ENCODE measurements at places on chromosomes 3 and 15.

DNA sequence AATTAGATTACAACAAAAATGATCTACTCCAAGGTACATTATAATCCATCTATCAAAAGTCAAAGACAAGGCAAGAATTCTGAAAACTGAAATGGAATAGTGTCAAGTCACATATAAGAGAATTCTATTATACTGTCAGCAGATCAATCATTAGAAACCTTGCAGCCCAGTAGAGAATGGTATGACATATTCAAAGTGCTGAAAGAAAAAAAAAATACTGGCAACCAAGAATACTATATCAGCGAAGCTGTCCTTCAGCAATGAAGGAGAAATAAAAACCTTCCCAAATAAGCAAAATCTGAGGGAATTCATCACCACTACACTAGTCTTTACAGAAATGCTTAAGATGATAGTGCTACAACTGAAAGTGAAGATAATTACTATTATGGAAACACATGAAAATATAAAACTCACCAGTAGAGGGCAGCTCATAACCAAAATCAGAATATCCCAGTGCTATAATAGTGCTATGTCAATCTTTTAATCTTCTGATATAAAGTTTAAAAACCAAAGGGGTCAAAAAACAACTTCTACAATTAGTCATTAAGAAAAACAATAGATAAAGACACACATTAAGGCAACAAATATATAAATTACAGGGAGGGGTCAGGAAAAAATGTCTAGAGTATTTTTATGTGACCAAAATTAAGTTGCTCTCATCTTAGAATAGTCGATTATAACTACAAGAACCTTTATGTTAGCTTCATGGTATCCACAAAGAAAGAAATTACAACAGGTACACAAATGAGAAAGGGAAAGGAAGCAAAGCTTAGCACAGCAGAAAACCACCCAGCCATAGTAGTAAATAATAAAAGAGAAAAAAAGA is 190.7 kb upstream of the CNTN6 start:
- DNase-seq = no peak

DNA sequence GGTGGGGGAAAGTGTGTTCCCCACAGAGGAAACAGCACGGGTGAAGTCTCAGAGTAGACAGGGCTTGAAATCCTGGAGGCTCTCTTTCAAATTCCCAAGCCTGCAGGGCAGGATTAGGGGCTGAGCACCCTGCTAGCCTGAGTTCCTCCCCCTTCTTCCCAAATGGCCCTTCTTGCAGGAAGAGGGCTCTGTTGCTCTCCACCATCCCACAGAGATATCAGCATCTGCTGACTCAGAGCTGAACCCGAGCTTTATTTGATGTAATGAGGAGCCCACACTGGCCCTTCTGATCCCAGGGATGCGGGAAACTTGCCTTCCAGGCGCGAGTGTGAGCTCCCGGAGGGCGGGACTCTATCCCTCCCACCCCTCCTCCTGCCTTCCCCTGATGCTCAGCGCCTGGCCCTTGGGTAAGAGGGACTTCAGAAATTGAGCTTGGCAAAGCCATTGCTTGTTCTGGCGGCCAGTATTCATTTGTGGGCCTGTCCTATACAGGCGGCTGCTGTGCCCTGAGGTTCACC is 1.4 kb upstream of the STRA6 start:
- DNase-seq = no peak

- no peak for DNase-seq
Measured at GRCh38 chr3:24351779-24352469, 142.7 kb downstream of the THRB start.

- DNase-seq = no peak
Measured at GRCh38 chr3:158297940-158298339, 188.1 kb downstream of the RSRC1 start.

DNA sequence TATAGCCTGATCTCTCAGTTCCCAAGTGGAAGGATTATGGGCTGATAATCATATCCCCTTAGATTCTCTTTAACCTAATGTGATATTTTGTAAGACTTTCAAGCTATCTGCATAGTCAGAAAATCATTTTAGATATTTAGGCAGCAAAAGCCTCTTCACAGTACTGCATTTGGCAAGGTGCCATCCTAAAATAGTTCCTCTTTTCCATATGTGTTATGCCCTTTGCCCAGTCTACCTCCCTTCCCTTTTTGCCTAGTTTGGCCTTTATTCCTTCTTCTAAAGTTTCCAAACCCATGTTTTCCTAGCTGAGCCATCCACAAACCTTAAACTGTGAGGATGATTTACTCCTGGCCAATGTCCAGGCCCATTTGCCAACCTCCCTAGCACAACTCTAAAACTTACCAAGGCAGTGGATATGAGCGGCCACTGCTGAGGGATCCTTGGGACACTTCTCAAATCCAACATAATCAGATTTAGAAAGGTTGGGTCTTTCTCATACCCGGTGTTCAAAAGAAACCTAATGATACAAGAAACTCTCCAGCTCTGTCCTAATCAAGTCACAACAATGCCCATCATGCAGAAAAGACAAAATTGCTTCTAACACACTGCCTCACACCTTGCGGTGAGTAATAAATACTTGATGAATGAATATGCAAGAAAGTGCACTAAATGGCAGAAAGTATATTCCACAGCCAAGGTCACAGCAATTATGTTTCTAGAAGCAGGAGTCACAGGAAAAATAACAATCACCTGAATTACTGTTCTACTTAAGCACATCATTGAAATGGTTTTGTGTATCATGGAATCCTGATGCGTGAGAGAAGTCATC is 493.9 kb downstream of the NLGN1 start:
- no peak for DNase-seq

DNA sequence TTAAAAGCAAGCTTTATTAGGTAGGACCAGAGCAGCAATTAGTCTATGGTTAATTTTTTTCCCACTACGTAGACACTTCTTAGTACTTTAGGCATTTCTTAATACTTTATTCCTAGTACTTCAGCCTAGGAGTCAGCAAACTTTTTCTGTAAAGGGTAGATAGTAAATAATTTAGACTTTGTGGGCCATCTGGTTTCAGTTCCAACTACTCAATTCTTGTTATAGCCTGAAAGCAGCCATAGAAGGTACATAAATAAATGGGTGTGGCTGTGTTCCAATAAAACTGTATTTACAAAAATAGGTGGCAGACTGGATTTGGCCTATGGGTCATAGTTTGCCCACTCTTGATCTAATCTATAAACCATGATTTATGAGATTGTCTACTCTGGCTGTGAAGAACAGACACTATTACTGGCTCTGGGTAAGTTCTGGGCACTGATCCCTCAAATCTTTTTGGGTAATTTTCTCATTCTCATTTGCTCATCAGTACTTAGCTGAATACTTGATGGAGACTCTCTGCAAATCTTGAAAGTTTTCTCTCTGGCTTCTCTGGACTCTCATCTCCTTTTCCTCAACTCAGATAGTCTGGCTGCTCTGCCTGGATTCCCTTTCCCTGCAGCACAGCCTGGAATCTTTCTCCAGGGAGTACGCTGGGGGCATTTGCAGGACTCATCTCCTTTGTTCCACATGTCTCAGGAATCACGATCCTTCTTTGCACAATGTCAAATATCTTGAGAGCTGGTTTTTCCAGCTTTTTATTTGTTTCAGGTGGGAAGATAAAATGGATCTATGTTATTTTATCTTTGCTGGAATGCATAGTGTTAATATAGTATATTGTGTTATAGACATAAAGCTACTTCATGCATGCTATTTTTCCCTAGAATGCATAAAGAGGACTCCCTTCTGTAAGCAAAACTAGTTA is 524.8 kb upstream of the TBL1XR1 start:
- no peak for DNase-seq

DNA sequence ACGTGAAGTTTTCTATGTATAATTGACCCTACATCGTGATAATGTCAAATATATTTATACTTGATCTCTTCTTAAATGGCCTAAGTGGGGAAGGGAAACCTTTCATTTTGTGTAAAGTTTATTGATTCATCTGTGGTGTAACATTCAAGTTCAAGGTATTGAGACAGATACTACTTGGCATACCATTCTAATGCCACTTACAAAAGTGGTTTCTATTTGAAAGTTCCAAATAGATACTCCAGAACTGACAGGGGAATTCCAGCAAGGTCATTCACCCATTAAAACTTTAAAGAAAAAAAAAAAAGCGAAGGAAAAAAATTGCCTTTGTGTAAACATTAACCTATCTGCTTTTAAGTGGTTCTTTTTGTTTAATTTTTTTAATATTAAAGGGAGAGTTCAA is 45.3 kb upstream of the MAP3K13 start:
- DNase-seq = no peak

DNA sequence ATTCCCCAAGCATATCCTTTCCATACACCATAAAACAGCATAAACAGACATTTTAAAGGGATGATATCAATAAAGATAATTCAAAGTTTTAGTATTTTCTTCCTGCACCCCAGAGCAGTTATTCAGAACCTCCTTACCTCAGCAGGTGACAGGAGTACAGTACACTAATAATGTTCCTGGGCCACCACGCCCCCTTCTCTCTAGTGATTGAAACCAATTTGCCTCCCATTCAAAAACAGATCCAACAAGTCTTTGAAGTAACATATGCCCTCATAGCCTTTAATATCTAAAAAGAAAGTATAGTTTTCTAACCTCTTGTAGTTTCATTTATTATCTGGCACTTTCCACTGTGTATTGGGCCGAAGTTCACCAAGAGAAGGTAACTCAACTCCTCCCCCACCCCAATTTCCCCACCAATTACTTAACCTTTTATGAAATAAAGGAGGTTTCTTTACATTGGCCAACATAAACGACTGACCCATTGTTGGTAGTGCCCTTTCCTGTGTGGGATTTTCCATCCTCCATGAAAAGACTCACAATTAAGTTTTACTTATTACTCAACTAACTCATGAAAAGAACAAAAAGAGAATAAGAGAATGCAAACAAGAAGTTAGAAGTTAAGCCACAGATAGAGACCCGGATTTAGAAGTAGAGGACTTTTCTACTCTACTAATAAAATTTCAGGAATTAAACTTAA is 5.0 kb upstream of the ATP8B4 start:
- DNase-seq = no peak

DNA sequence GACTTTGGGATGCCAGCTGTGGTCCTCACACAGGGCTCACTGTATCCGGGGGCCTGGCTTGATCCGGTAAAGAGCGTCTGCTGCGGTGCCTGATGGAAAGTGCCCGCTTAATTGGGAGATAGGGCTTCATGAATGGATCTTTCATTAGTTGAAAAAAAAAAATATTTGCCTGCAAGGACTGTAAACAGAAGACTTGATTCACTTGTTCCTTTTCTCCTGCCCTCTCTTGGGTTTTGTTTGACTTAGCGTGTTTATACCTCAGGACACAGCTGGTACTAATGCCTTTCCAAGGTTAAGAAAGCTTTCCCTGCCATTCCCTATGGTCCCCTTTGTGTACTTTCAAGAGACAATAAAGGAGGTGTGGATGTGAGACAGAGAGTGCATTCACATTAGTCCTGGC is 493.3 kb downstream of the LPP start:
- no peak for DNase-seq

DNA sequence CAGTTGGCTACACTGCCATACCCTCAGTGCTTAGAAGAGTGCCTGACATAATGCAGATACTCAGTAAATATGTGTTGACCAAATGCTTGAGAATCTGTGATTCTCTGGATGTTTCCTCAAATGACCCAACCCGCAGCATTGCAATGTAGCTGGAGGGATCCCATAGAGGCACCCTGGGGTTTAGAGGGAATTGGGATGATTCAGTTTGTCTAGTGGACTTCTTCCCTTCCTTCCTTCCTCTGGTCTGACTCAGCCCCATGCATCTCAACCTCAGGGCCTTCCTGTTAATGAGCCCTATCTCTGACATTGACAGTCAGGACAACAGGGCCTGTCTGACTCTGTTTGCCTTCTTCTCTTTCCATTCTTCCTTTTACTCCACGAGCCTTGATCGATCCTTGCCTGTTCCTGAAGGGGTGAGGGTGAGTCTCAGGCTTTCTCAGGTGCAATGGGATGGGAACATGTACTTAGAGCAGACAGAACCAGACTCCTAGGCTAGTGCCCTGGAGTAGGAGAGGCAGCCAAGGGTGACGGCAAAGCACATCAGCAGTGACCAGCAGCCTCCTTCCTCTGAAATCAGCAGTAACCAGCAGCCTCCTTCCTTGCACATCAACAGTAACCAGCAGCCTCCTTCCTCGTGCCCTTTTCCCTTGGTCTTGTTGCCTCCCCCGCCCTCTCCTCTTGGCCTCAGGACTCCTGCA is 78.2 kb downstream of the DGKG start:
- DNase-seq = no peak

GRCh38 chr3:24365168-24365567 is 129.5 kb downstream of the THRB start:
- DNase-seq = no peak

DNA sequence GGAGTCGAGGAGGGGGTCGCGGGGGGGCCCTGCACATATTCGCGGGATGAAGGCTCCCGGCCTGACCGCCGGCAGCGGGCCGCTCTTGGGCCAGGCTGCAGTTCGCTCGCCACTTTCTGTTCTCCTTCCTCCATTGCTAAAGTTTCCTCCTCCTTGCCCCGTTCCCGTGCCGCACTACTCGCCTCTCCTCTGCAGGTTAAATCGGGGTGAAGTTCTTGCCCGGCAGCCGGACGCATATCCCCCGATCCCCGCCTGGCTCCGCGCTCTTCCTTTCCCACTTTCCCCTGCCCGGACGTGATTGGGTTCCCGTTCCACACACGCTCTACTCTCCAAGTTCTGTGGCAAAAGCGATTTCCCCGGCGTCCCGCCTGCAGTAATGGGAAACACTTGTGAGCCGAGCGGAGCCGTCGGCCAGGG is 556 bp downstream of the CRYBG3 start:
- no peak for DNase-seq

DNA sequence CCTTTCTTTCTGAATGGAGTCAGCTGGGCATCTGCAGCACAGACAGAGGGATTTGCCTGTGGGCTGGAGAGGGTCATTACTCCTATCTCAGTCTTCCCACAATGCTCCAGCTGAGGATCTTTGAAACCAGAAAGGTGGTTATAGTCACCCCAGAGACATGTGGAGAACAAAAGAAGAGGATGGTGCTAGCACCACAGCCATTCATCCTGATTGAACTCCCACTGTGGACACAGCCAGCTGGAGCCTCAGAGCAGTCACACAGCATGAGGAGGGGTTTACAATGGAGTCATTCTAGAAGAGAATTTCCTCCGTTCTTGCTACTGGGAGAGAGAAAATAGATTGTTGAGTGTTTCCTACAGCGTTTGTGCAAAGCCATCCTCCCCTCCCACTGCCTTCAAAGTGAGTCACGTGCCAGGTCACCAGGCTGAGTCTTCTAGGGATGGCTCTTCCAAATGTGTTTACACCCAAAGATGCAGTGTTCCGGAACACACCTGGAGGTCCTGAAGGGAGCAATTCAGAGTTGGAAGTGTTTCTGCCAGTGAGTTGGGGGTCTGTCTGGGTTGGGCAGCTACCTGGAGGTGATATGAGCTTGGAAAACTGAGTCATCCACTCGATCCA is 18.9 kb upstream of the GREM1 start:
- DNase-seq = no peak

DNA sequence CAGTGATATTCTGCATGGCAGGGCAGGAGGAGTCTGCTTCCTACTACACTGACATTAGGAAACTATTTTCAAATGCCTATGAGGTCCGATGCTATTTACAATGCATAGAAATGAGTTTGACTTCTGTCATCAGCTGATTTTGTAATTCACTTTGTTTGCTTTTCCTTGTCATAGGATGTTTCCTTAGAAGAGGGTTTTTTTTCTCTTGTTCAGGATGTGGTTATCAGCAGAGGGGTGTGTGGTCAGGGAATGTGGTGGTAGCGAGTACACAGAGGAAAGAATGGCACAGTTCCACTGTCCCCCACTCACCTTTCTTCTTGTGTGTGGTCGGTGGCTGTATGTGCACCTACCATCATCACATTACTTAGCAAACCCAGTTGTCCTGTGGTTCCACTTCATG is 231.5 kb downstream of the LRTM1 start:
- no peak for DNase-seq

Data from stimulated activated CD8-positive, alpha-beta memory T cell treated with anti-CD3 and anti-CD28 coated beads, Interleukin-15, amount 100 ng/mL, for 1 hour (primary cell).